ENCODE measurements at places on chromosomes 3 and 15.

DNA sequence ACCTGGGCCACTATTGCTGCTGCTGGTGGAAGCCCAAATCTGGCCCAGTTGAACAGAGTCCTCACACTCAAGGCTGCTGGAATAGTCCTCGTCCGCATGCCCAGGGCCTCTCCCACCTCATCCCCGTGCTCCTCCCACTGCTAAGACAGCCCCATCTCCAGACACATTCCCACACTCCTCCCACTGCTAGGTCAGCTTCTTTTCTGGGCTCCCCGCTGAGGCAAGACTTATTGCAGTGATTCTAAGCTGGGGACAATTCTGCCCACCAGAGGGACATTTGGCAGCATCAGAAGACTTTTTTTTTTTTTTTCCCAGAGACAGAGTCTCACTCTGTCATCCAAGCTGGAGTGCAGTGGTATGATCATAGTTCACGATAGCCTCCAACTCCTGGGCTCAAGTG is 35.1 kb downstream of the POC1A start:
- no peak for DNase-seq

- DNase-seq: no peak
Measured at GRCh38 chr3:37127340-37127739, 47.0 kb downstream of the LRRFIP2 start.

DNA sequence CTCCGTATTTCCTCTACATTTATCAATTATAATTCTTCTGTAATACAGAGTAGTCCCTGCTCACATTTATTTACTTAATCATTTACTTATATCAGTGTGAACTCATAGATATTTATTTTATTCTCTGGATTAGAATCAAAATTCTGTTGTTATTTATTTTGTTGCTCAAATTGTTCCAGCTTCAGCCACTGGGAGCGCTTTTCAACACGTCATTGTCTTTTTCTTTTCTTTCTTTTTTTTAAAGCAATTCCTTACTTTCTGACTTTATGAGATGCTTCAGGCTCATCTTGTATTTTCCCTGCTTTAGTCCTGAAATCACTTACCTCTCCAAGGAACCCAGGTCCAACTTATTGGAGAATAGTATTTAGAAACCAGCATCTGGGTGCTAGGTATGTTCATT is 53.4 kb downstream of the GLCE start:
- no peak for DNase-seq

- DNase-seq: no peak
Measured at GRCh38 chr3:126935756-126936509, 47.0 kb upstream of the PLXNA1 start.

DNA sequence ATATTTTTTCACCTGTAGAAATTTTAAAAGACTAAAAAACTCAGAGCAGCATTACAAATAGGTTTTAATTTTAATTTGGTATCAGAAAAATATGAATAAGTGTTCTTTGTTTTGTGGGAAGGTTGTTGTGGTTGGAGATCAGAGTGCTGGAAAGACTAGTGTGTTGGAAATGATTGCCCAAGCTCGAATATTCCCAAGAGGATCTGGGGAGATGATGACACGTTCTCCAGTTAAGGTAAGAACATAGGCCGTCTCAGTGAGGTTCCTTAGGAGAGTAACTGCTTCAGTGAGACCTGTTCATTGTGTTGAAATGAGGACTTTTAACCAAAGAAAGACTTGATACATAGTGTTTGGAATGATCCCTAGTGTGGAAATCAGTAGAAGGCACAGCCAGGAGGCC is 44.8 kb downstream of the OPA1 start:
- no peak for DNase-seq

DNA sequence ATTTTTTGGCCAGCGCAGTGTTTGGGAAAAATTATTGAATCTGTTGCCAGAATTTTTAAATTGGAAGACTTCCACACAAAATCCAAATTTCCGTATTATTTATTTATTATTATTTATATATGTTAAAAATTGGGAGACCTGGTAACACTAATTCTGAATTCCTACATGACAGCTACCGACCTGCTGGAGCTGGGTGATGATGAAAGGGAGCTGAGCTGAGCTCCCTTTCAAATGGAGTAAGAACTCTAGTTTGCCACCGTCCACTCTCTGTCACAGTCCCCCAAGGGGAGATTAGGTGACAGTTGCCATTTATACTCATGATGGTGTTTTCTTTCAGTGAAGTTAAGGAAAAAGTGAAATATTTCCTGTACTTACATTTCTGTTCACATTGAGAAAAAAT is 1.4 kb downstream of the CRTC3 start:
- DNase-seq: no peak

GRCh38 chr3:141575879-141576743 is 89.3 kb downstream of the RASA2 start:
- DNase-seq: peak; percentile 30

GRCh38 chr3:58116985-58117384 is 93.8 kb downstream of the DNASE1L3 start:
- DNase-seq: no peak

DNA sequence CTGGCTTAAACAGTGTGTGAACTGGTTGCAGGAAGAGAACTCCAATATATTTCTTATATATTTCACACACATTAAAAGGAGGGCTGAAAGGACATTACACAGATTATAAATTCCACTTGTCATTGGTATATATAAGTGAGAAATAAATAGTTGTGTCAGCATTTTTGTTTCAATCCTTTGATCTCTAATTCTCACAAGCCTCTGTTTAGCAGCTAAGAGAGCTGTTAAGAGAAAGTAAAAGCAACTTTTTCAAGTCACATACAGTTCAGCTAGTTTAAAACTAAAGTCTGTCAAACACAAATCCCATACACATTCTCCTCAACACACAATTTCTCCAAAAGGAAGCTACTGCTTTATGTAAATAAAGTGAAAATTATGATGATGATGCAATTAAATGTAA is 70.5 kb upstream of the CCDC39 start:
- DNase-seq: no peak

DNA sequence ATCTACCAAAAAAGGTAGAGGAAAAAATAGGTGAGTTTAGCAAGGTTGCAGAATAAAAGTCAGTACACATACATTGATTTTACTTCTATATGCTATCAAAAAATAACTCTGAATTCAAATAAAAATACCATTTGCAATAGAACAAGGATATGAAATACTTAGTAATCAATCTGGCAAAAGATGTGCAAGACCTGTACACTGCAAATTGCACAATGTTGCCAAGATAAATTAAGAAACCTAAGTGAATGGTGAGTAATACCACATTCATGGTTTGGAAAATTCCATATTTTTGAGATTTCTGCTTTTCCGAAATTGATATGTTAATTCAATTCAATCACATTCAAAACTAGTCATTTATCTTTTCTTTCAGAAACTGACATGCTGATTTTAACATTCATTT is 464.8 kb downstream of the EPHA3 start:
- DNase-seq: no peak

DNA sequence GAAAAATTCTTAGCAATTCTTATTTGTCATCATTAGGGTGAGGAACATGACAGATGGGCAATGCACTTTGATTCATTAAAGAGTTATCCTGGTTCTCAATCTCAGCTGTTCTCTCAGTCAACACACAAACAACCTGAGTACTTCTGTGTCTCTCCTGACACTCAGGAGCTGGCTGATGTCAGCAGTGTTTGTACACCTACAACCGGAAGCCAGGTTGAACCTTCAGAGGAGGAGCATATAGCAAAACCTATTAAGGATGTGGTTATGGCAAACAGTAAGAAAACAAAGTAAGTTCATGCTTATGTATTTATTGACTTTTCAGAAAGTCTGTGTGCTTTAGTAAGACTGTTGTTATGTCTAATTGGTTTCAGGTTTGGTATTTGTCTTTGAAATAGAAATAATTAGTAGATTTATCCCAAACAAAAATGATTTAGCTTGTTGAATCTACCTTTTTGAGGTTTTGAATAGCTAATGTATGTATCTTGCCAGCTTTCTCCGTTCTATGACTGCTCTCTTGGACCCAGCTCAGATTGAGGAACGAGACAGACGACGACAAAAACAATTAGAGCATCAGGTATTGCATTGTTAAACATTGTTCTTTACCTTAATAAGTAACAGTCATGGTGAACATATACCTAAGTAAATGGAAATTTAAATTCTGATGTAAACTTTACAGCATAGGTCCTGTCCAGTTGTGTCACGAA is 36.6 kb downstream of the CCDC66 start:
- no peak for DNase-seq

DNA sequence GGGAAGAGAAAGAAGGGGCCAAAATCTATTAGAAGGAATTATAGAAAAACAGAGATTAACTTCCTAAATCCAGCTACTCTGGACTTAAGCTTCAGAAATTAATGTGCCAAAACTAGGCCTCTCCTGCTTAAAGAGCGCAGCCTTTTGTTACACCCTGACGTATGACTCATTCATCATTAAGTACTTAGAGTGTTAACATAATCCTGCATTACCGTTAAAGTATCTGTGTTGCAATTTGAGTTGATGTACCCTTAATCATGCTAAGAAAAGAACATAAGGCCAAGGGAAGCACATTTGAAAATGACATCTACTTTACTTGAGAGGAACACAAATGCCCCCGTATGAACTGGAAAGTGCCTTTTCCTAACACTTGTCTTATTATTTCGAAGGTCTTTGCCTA is 7.9 kb downstream of the HTR3D start:
- peak; percentile 46 for DNase-seq

DNA sequence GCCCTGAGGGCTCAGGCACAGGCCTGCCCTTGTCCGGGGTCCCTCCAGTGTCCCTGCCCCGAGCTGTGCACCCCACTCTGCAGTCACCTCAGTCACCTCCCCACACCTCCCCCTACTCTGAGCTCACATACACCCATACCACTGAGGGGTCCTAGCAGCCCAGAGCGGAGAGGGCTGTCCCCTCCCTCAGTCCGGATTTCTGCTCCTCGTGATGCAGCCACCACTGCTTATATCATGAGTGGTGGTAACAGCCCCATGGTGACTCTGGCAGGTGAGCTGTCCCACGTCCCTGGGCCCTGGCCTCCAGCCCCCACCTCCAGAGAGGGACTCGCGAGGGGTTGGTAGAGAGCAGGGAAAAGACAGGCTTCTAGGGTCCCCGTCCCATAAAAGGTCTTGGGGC is 8.0 kb downstream of the CSPG4 start:
- no peak for DNase-seq

DNA sequence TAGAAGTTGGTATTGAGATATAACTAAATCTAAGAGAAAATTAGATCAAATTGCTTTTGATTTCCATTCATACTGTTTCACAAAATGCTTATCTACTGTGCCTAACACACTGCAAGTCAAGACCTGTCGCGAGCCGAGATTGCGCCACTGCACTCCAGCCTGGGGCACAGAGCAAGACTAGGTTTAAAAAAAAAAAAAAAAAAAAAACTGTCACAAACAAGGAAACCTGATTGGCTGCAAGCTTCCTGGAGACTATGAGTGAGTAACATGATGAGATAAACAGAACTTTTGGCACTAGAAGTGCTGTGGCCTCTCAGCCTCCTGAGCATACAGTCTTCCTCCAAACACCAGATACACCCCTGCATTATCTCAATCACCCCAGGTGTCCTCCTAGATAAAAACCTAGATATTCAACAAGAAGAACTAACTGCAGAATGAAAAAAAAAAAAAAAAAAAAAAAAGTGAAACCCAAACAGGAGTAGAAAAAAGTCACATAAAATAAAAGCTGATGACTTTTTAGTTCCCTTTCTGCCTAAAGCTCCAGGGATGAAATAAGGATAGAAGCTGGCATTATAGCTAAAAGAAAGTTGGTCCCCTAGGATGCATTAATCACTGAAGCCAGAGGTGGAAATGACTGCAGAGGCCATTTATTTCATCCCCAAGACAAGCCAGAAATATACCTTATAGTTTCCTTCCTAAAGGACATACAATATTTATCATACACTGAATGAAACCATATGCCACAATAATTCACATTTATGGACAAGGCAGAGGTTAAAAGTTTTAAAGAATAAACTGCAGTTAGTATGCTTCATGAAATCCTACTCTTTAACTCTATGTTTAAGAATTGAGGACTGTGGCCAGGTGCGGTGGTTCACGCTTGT is 82.4 kb downstream of the P3H2 start:
- peak; percentile 34 for DNase-seq

DNA sequence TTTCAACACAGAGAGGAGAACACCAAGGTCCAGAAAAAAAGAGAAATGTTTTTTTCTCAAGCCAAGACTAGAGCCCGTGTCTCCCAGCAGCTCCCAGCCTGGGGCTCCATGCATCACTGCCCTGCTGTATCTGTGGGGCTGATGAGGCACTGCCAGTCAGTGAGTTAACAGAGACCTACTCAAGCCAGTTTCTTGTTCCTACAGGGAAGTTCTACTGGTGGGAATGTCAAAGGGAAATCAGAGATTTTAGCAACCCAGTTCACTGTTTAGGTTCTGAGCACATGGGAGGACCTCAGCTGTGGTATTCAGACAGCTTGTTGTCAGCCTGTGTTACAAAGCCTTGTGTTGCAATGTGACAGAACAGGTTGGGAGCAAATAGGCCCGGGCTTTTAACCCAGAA is 234.3 kb downstream of the TLE3 start:
- DNase-seq: no peak

DNA sequence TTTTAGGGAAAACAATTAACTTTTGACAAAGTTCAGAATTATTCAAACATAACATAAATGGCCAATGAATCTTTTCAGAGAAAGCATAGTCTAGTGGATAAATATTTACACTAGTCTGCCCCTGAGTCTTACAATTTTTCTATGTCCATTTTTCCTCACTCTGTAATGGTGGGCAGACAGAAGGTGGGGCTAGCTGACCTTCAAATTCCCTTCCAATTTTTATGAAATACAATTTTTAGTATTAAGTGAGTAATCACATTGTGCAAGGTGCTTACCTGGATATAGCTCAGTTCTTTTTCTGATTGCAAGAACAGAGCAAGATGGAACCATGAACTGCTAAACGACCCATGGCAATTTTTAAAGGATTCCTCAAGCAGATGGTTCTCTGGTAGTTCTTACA is 441.7 kb upstream of the NR2F2 start:
- DNase-seq: no peak

DNA sequence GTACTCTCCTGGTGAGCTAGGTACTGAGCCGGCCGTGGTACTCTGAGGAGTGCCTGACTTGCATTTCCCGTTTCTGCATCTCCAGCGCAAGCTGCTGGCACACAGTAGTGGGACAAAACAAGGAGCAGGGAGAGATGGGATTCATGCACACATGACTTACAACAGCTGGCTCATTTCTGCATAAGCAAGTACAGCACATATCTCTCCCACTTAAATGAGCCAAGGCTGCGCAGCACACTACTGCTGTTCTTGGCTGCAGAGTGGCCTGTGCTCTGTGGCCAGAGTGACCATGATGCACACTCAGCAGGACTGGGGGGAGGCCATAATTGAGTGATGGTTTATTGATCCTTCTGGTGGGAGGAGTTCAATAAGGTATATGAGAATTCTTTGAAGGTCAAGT is 59.2 kb upstream of the ABHD17C start:
- no peak for DNase-seq

- DNase-seq: no peak
Measured at GRCh38 chr15:35691891-35692867, 146.2 kb upstream of the DPH6 start.

GRCh38 chr15:79042213-79042928 is 48.2 kb downstream of the RASGRF1 start:
- DNase-seq: no peak

DNA sequence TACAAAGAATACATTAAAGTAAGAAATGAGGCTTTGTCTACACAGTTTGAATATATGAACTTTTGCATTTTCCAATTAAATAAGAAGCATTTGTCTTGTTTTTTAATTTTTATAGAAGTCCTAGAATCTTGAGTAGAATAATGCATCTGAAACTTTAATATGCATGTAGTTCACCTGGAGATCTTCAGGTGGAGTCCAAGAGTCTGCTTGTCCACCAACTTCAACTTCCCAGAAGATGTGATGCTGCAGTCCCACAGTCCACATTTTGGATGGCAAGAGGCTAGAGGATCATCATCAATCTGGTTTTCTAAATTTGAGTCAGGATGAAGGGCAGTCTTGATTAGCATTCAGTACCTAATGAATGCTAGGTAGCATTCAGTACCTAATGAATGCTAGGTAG is 357.6 kb upstream of the SOX2 start:
- no peak for DNase-seq
